Erythroblast (primary cell): ENCODE measurements at places on chromosomes 5 and 9.

DNA sequence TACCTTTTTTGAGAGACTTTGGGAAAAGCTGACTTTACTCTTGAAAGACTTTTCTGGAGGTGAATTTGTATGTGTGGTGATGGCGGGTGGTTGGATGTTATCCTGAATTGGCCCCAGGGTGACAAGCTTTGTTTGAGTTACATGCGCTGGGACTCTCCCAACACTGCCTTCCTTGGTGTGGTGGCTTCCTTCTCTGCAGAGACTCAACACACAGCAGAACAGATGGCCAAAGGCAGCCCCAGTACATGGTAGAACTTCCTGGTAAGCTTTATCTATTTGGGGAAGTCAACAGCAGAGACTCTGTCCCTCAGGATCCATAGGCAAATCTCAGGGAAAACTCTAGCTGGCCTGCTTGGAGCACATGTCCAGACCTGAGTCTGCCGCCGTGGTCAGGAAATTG, 18.1 kb downstream of the C1QTNF2 start:
- no peak for DNase-seq

DNA sequence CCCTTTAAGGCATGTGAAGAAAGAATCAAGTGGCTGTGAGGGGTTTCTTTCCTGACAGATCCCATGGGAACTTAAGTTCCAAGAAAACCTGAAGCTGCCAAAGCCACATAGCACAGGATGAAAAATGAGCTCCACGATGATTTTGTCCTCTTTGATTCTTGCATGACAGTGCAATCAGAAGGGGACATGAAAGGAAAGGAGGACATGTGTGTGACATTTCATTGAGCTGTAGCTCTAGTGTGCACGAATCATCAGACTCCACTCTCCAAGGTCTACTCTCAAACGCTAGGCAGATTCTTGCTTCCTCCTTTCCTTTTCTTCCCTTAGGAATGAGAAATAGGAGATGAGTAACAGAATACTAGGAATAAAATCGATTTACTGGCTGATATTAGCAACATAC, 142.0 kb downstream of the ZNF608 start:
- DNase-seq, result no peak

- DNase-seq, result no peak
Measured at GRCh38 chr5:104126980-104127379, 564.4 kb upstream of the NUDT12 start.

- no peak for DNase-seq
Measured at GRCh38 chr5:139767960-139768359, 27.6 kb upstream of the PSD2 start.

DNA sequence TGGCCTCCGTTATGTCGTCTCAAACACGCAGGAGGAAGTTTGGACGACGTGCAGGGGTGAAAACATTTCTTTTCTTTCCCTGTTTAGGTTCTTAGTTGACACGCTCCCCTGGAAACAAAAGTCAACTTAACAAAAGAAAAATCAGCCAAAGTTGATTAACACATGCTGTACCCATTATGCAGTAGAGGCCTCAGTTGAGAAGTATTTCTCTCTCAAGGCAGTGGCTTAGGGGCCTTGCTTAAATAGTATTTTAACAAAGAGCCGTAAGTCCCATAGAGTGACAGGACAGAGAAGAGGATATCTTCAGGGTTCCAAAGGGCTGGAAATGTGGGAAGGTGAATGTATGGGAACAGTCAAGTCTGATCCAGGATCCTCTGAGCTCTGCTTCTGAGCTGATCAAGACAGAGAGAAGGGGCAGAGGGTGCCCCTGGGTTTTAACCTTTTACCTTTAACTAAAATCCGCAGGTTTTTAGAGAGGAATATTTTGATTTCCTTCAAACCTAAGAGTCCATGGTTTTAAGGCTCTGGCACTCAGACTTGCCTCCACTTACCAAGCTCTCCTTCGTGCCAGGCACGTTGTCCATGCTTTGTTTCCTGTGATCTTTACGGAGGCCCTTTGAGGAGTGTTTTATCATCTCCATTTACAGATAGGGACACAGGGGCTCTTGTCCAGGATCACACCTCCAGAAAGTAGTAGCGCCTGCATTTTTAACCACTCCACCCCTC, 629 bp upstream of the CD74 start:
- no peak for DNase-seq

- peak; percentile 78 for DNase-seq
Measured at GRCh38 chr5:76403766-76404222, 709 bp downstream of the IQGAP2 start.

DNA sequence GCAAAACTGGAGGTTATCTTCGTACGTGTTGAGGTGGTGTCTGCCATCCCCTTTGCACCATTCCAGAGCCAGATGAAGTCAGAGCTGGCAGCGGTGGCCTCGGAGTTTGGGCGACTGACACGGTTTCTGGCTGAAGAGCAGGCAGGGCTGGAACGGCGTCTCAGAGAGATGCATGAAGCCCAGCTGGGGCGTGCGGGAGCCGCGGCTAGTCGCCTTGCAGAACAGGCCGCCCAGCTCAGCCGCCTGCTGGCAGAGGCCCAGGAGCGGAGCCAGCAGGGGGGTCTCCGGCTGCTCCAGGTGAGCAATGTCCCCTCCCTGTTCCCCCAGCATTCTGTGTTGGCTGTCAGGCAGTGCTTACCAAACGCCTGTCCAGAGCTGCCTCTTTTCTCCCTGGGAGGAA, 9.5 kb downstream of the TRIM41 start:
- DNase-seq, result no peak

- DNase-seq, result peak; percentile 14
Measured at GRCh38 chr5:176646049-176646706, 1.1 kb upstream of the TSPAN17 start.

DNA sequence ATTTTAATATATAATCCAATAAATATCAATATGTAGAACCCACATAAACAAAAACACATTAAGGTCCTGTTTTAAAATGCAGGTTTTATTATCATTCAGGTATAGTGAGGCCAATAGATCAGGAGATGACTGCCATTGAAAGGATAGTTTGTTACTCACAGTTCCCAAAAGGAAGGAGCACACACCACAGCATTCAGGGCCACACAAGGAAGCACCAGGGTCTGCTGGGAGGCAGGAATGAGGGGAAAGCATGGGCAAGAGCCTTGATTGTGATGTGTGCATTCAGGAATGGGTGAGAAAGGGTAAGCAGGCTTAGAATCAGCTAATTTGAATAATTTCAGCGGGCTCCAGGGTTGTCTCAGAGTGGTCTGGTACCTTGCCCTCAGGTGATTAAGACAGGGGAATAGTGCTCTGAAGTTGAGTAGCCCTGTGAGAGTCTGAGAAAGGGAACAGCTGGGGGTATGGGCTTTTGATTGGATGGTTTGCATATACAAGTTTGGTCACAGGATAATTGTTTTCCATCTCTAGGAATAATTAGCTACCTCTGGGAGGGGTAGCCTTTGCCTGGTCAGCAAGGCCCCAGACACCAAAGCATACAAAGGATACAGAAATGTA, 19.8 kb upstream of the OTULIN start:
- DNase-seq, result no peak

DNA sequence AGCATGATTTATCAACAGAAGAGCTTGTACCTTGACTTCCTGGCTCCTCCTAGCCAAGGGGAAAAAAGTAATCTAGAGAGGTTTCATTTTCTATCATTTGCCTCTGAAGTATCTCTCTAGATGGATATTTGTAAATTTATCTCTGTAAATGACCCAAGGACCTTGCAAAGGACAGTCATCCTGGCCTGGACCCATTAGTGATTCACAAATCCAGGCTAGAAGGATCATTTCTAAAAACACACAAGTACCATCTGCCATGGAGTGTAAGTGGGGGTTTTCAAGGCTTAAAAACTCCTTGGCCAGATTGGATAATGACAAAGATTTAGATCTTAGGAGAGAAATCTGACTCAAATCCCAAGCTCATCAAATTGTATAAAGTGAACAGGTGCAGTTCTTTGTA, 8.1 kb downstream of the TTC23L start:
- DNase-seq, result no peak

- DNase-seq, result peak; percentile 88
Measured at GRCh38 chr5:149079883-149080282, 17.0 kb upstream of the SH3TC2 start.

- DNase-seq, result peak; percentile 81
Measured at GRCh38 chr9:68698943-68699509, 6.0 kb upstream of the PIP5K1B start.

GRCh38 chr5:43000111-43000840, 39.8 kb downstream of the ANXA2R start:
- peak; percentile 72 for DNase-seq

DNA sequence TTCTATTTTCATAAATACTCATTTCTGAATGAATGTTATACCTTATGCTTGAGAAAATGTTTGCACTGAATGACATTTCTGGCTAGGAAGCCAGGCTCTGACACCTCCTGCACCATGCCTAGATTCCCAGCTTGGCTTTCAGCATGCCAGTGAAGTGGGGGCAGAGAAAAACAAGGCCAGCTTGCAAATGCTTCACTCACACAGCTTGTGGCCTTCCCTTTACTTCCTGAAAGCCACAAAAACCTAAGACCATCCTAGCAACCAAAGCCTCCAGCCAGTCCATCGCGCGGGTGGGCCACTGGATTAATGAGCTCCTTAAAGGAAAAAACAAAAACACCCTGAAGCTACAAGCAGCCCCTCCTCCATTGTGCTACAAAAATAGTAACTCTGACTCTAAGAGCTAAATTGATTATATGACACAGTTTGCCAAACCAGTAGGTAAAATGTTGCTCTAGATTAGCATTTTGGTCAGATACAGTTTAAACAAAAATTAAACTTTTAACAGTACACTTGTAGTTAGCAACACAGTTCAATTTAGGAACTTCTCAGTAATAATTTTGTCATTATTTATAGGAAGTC, 159.9 kb downstream of the TSSK1B start:
- DNase-seq, result no peak

DNA sequence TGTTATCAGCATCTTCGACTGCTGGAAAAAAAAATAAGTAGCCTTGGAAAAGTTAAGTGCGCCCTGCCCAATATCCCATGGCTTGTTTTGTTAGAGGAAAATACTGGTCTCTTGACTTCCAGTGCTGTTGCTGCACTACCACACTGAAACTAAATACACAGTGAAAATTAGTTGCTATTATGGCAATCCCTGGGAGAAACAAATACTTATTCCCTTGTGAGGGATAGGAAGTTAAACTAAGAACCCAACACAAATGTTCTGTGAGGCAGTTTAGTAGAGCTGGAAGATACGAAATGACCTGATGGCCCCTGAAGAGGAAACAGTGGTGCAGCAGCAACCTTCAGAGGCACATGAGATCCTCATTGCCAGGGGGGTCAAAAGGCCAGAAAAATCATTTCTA, 164.0 kb downstream of the ARL15 start:
- DNase-seq, result no peak

- DNase-seq, result no peak
Measured at GRCh38 chr9:112075009-112075378, 100.1 kb downstream of the SUSD1 start.

DNA sequence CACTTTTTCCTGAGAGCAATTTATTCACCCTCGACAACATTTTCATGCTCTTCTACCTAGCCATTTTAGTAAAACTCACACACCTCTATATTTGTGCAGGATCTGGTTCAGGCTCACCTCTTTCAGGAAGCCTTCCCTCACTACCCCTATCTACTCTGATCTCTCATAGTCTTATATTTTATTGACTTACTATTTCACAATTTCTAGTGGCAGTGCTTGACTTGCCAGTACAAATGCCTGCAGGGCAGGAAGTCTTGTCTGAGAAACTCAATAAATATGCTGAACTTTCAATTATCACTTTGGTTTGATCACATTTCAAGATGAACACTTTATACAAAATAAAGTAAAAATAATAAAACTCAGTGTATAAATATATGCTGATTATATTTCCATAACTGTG, 226.8 kb downstream of the CETN3 start:
- DNase-seq, result no peak

DNA sequence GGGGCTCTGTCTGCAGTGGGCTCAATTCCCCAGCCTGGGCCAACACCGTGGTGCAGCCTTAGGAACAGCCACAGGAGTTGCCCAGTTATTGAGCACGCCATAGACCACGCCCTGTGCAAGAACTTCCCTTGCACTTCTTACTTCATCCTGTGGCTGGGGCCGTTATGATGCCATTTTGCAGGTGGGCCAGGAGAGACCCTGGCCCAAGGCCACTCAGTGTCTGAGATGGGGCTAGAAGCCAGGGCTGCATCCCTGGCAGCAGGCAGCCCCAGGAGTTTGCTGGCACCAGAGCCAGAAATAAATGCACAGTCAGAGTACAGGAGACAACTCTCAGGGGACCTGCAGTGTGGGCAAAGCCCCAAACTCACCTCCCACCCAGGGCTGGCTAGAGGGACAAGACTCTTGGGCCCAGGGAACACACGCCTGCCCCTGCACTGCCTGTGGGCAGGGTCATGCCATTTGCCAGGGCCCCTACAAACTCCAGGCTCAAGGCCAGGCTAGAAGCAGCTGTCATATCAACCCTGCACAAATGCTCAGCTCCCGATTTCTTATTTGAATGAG, 6.7 kb downstream of the CORO2A start:
- peak; percentile 16 for DNase-seq

GRCh38 chr5:150297934-150298595, 4.6 kb downstream of the ARSI start:
- no peak for DNase-seq

DNA sequence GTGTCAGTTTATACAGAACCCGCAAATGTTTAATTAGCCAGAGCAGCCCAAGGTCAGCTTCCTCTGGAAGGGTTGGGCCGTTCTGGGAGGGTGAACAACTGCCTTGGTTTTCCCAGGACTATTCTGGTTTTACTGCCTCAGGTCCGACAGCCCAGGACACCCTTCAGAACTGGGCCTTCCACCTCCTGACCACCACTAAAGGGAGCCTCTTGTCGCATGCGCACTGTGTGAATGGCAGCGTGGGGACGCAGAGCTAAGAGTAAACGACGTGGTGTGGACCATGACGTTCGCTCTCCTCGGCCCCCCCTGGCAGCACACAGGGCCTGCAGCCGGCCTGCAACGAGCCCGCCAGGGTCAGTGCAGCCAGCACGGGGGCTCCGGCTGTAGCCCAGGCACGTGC, 214.9 kb downstream of the FANCC start:
- no peak for DNase-seq

GRCh38 chr9:84710701-84711397, 41.3 kb downstream of the NTRK2 start:
- DNase-seq, result no peak
